ENCODE measurements at places on chromosomes 6 and 20.

GRCh38 chr6:150184850-150185731 is 42.2 kb downstream of the PPP1R14C start:
- DNase-seq: no peak

GRCh38 chr6:110188791-110189190 is 8.6 kb downstream of the CDC40 start:
- no peak for DNase-seq

GRCh38 chr6:20208687-20209378 is 3.4 kb downstream of the MBOAT1 start:
- no peak for DNase-seq

- no peak for DNase-seq
These were observed 42.5 kb upstream of the ASCC3 start for GRCh38 chr6:100923481-100924165.

GRCh38 chr6:149471801-149472200 is 13.0 kb downstream of the ZC3H12D start:
- DNase-seq: no peak

DNA sequence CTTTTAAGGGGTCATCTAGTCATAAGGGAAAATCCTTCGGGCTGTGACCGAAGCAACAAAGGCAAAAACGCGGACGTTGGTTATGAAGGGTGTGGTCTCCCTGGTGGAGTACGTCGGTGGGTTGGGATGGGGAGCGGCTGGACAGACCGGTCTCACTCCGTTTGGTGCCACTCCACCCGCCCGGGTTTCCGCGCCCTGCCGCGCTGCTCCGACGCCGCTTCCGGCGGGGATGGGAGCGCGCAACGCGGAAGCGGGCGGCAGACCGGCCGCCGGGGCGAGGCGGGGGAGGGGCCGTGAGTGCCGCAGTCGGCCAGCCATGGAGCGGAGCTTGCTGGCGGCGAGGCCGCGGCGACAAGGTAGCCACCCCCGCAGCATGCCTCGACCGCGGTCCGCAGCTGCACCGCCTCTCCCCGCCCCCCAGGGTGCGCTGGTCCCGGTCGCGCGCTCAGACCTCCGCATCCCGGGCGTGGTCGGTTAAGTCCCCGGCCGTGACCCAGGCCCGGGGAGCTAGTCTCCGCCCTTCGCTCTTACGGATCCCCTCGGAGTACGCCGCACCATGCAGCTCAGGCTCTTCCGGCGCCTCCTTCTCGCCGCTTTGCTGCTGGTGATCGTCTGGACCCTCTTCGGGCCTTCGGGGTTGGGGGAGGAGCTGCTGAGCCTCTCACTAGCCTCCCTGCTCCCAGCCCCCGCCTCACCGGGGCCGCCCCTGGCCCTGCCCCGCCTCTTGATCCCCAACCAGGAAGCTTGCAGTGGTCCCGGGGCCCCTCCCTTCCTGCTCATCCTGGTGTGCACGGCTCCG is at the start of gene B3GALT4:
TSS of gene B3GALT4 (plus strand) at position 260 of the 799 bp plus-strand sequence. CDS start at position 557, 297 bp downstream.
- peak; percentile 49 for DNase-seq

Measured in activated T-cell treated with anti-CD3 and anti-CD28 coated beads for 1 hour (primary cell).